Colonic mucosa (tissue), 4 donors: ENCODE measurements at places on chromosomes 3 and 15.

DNA sequence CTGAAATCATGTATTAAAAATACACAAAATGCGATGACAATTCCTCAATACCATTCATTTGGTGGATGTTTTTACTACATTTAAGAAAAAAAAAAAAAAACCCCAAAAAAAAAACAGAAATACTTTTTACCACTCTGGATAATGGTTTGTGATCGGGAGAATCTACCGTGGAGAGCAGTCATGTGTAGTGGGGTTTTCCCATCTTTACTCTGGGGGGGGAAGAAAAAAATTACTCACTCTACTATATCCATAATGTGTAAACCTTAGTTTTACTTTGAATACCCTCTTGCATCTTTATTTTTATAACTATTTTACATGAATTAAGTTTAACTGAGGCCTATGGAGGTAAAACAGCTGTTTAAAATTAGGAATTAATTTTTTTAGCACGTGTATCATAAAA is 83.3 kb downstream of the ANKRD28 start:
- no peak for DNase-seq

GRCh38 chr3:187186801-187187421 is 10.4 kb upstream of the RTP1 start:
- peak; percentile 22 for DNase-seq

DNA sequence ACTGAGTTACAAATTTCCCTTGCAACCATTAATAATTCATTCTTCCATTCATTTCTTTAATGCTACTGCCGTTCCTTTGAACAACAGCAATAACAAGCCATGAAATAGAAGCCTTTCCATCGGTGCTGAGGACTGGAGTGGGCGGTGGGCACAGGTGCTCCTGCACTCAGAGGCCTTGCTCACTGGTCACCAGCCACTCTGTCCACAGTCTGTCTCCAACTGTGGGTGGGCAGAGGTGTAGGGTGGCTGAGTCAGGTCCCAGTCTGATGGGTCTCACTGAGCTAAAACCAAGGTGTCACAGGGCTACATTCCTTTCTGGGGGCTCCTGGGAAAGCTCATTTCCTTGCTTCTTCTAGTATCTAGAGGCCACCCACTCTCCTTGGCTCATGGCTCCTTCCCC is 6.3 kb upstream of the FAM3D start:
- no peak for DNase-seq

GRCh38 chr3:68631850-68632545 is 300.3 kb downstream of the TAFA4 start:
- DNase-seq = no peak

GRCh38 chr15:70291305-70292075 is 193.8 kb upstream of the TLE3 start:
- DNase-seq = no peak

- peak; percentile 38 for DNase-seq
These were observed 18.0 kb downstream of the ZNF148 start for GRCh38 chr3:125357032-125357658.

DNA sequence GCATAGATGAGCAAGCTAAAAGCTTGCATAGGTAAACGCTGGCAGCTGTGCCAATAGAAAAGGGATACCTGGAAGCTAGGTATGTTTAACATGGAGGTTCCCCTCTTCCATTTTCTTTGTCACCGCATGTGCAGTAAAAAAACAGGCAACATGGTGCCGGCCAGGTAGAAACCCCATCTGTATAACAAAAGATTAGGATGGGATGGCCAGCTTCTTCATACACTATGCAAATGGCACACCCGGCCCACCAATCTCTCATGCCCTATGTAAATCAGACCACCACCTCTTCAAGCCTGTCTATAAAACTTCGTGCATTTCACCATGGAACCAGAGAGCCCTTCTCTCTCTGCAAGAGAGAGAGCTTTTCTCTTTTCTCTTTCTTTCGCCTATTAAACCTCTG is 224.3 kb upstream of the P2RY1 start:
- no peak for DNase-seq

- DNase-seq = no peak
These were observed 43.4 kb upstream of the FAH start for GRCh38 chr15:80109388-80109787.

GRCh38 chr3:81549831-81550230 is 211.6 kb downstream of the GBE1 start:
- DNase-seq = no peak
